Esophagus squamous epithelium (tissue), 5 donors: ENCODE measurements at places on chromosomes 2 and 18. TPM values are rescaled to one million over a fixed set of nuclear protein-coding genes. Genes with fewer than 3 reads are reported as not detected.

GRCh38 chr2:121918231-121918630 is 162.8 kb downstream of the TSN start:
- DNase-seq, result no peak

DNA sequence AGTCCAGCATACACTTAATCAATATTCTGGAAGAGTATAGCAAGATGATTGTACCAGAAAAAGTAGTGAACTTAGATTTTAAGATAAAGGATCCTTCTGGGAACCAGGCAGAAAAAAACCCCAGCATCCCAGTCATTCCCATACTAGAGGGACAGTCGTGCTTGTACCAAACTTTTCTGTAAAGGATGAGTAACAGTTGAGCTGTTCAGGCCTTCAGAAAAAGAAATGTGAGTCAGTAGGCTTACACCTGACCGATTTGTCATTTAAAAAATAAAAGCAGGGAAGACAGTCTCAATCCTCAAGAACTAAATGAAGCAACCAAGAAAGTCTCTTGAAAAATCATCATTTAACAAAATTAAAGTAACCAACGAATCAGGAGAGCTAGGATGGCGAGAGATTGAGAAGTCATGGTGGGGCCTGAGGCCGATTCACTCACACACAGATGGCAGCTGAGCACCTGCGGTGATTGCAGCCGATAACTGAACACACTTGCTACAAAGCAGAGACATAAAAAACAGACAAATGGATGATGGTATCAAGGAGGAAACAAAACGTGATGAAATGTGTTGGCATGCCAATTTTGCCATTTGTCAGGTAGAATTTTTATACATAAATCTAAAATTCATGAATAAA is 170.0 kb upstream of the ALKAL2 start:
- DNase-seq, result no peak

- DNase-seq, result no peak
These were observed 200.8 kb downstream of the EIPR1 start for GRCh38 chr2:3176869-3177255.

- DNase-seq, result no peak
These were observed 50.4 kb downstream of the LDLRAD4 start for GRCh38 chr18:13269013-13269280.

DNA sequence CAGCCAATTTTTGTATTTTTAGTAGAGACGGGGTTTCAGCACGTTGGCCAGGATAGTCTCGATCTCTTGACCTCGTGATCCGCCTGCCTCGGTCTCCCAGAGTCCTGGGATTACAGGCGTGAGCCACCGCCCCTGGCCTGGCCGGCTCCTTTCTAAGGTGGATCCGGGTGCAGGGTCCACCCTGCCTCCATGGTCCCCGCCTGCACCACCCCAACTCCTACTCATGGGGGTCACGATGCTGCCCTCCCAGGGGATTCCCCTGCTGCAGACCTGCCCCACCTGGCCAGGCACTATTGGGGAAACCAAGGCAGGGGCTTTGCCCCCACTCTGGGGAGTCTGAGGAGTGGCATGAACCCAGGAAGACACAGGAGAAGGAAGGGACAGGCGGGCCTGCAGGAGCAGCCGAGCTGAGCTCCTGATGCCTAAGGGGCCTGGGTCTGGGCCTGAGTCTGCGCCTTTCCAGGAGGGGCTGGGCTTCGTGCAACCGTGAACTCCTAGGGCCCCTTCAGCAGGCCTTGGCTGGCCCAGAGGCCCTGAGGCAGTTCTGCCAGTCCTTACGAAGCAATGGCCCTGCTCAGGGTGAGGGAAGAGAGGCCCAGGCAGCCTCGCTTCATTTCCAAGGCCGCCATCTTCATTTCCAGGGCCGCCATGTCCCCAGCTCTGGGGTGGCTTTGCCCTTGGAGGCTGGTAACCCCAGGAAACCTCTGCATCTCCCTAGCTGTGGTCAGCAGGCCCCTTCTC is 67.2 kb upstream of the SMAD7 start:
- DNase-seq, result no peak

DNA sequence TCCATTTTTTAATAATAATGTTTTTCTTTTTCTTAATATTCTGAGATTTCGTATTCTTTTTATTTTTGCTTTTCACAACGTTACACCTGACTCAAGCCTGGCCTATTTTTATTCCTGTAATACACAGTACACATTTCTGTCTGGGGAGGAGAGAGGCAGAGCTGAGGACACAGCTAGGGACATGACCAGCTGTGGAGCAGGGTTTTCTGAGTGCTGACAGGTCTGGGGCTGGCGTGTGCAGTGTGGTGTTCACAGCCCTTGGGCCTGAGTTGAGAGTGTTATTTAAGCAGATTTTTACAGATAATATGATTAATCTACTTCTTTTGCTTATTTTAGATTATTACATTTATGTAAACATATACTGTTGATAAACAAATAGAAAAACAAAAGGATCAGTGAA is 55.9 kb downstream of the ZAP70 start:
- no peak for DNase-seq

GRCh38 chr2:173914055-173914927 is 50.9 kb downstream of the SP3 start:
- no peak for DNase-seq

DNA sequence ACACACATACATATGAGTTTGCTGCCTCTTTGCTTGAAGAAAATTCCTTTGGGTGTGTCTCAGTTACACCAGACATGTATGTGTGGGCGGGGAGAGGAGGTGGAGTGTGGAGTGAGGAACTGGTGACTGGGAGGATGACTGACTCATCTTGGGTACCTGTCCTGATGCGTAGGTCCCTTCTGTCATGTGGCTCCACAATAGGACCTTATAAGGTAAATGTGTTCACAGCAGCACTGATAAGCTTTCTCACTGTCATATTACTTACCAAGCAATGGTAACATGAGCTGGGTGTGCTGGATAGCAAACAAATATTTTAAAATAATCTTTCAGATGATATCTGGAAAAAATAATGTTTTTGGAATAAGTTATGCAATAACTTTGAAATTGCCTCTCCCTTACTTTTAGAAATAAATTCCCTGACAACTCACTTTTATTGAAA is 45.1 kb downstream of the SLC9A2 start:
- no peak for DNase-seq

GRCh38 chr2:24917086-24917485 is 3.0 kb downstream of the ADCY3 start:
- DNase-seq, result no peak

Gene HNRNPA3
- 78.2 TPM for total RNA-seq

Gene CGREF1
- total RNA-seq, result 2.6 TPM

Gene CD207
- total RNA-seq, result 0.35 TPM

Gene HSBP1L1
- total RNA-seq, result 25.0 TPM

Gene ARHGAP28
- 4.8 TPM for total RNA-seq
